ENCODE measurements at places on chromosomes 3 and 15.

DNA sequence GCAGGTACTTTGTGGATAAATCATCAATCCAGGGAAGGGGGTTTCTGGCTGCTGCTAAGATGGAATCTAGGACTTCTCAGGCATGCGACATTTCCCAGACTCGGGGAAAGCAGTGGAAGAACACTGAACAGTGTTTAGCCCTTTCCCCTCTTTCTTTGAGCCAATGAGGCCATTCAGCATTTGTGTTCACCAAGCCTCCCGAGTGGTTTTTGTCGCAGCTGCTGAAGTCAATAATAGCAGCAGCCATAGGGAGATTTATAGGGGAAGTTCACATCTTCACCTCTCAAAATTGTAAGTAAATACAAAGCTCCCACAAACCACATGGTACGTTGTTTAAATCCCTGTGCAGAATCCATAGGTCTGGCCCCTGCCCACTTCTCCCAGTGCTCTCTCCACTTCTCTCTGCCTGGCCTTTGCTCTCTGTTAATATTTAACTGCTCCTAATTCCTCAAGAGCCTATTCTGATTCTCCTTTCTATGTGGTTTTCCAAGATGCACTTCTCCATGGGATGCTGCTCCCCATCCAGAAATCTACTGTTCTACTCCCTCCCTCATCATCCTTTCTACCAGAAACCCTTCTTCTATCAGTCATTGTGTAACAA, 230.7 kb downstream of the SHQ1 start:
- no peak for DNase-seq

GRCh38 chr15:74053941-74054529, 28.3 kb downstream of the GOLGA6A start:
- DNase-seq: peak; percentile 56

DNA sequence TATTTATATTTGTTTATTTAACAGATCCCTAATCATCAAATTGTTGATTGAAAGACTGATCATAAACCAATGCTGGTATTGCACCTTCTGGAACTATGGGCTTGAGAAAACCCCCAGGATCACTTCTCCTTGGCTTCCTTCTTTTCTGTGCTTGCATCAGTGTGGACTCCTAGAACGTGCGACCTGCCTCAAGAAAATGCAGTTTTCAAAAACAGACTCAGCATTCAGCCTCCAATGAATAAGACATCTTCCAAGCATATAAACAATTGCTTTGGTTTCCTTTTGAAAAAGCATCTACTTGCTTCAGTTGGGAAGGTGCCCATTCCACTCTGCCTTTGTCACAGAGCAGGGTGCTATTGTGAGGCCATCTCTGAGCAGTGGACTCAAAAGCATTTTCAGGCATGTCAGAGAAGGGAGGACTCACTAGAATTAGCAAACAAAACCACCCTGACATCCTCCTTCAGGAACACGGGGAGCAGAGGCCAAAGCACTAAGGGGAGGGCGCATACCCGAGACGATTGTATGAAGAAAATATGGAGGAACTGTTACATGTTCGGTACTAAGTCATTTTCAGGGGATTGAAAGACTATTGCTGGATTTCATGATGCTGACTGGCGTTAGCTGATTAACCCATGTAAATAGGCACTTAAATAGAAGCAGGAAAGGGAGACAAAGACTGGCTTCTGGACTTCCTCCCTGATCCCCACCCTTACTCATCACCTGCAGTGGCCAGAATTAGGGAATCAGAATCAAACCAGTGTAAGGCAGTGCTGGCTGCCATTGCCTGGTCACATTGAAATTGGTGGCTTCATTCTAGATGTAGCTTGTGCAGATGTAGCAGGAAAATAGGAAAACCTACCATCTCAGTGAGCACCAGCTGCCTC, 14.7 kb downstream of the THBS1 start:
- DNase-seq: peak; percentile 50

DNA sequence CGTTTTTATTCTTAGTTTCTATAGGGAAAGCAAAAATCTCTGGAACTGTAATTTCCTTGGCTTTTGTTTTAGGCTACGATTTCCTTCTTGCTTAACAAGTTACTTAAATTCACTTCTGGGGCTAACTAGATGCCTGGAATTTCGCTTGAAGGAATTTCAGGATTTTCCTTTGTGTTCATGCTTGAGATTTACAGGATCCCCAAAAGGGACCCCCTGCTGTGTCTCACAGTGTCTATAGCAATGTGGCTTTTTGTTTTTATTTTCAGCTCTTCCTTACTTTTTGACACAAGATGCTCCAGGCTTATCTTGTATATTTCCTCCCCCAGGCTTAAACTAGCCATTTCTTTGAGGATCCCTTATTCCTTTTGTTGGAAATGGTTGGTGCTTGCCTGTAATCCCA, 95.5 kb upstream of the DPPA4 start:
- DNase-seq: no peak

GRCh38 chr15:57340682-57341259, 35.5 kb upstream of the CGNL1 start:
- peak; percentile 61 for DNase-seq

GRCh38 chr3:143831208-143831607, 17.1 kb downstream of the SLC9A9 start:
- DNase-seq: peak; percentile 39

All from mesenchymal stem cell (in vitro differentiated cells and primary cell).